ENCODE measurements at places on chromosomes 2 and 18. TPM values are rescaled to one million over a fixed set of nuclear protein-coding genes. Genes with fewer than 3 reads are reported as not detected.
A peak's percentile ranks its signal among the peaks of the same experiment; 100 is the strongest.

GRCh38 chr2:64515086-64515485 is 9.0 kb upstream of the AFTPH start:
- DNase-seq, result no peak

EHD3 gene
- total RNA-seq, result 7.3 TPM

GRCh38 chr2:199433204-199433832 is 24.4 kb downstream of the SATB2 start:
- no peak for DNase-seq

CRACDL gene
- 0.24 TPM for total RNA-seq

FOXD4L1 gene
- total RNA-seq, result not detected

- DNase-seq, result no peak
Measured at GRCh38 chr2:239050252-239050649, 202.4 kb downstream of the TWIST2 start.

DNA sequence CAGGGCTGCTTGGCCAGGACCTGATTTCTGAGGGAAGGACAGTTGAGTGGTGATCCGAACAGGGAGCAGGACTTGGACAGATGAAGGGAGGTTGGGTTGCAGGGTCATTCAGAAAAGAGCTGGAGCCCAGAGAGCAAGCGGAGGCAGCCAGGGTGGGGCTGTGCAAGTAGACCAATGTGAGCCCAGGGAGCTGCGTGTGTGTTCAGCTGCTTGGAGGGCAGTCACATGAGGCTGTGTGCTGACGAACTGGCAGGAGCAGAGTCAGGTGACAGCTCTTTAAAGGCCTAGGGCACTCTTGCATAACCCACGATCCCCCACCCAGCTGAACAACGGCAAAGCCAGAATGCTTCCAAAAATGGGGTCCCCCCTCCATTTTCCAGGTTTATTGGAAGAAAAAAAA is 4.6 kb upstream of the MLPH start:
- no peak for DNase-seq

- DNase-seq, result peak; percentile 33
Measured at GRCh38 chr2:71932037-71932779, 215.5 kb downstream of the CYP26B1 start.

DNA sequence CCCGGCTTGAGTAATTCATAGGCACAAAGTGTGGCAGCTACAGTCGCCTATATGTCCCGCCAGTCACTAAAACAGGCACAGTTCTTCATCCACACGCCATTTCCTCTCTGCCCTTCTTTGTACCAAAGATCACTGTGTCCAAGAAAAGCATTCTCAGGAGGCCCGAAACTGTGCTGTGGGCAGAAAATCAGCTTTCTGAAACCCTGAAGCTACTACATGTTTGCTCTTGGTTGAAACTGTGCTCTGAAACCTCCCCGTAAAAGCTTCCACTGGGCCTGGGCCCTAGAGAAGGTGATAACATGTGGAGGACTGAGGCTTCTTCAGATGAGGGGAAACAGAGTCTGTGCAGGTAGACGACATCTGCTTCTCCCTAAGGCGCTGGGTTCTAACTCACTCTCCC is 75.6 kb upstream of the ID2 start:
- no peak for DNase-seq

KCNG2 gene
- 0.14 TPM for total RNA-seq
